ENCODE measurements at places on chromosomes 7 and 10.

DNA sequence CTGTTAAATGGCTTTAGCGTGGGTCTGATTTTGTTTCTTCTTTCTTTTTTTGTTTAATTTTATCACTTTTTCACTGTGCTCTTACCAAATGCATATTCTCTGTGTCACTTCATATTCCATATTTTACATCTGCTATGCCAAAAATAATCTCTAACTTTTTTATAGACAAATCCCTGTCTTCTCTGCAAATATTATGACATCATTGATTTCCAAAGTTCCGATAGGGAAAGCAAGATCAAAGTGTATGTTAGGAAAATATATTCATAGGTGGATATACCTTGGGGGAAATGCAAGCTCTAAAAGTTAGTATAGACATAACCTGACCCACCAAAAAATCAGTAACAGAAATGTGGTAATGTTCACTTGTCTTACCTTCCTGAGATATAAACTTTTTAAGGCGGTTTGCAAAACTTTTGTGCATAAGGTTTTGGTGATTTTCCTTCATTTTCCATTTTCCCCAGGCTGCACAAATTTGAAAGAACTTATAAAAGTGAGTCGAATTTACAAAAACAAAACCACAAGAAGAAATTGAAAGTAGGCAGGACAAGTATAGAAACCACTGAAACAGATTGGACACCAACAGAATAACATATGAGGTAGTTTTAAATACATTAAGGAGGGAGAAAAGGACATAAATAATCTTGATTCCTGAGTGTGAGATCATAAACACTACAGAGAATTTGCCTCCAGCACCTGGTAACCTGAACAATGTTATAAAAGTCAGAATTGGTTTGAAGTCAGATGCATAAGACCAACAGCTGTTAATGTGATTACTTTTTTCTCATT is 63.1 kb upstream of the TFEC start:
- DNase-seq = no peak

GRCh38 chr7:73345951-73346350 is 18.0 kb downstream of the FKBP6 start:
- DNase-seq = no peak

- no peak for DNase-seq
Observed at GRCh38 chr7:5713124-5713912, 68.1 kb downstream of the RNF216 start.

- DNase-seq = peak; percentile 46
Observed at GRCh38 chr10:78763651-78764395, 304.9 kb upstream of the ZMIZ1 start.

DNA sequence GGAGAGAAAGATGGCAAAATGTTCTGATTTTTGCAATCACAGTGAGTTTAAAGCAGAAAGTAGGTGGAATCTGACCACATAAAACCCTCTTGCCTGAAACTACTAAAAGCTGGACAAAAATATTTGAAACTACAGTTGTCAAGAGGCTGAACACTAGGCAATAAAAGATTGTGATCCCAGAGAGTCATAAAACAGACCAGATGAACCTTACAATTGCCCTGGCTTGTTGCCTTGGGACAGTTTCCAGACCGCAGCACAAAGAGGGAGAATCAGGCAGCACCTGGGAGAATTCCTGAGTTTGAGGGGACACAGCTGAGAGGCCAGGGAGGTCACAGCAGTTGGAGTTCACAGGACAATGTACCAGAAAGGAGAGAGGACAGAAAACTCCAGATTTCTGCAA is 107.3 kb upstream of the NANOS1 start:
- no peak for DNase-seq

DNA sequence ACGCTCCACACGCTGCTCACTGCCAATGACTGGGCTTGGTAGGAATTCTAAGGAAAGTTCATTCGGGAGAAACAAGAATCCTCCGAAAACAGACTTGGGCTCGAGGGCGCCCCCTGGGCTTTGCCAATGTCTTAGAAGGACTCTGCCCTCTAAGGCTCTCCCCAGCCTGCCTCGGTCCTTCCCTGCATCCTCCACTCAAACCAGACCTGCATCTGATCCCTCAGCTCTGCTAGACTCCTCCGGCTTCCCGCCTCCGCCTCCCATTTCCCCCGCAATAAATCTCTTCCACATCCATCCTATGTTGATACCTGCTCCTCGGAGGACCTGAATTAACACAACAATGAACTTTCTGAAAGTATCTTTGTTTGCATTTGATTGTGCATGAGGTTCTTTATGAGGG is 177.6 kb downstream of the PLPP4 start:
- DNase-seq = no peak

DNA sequence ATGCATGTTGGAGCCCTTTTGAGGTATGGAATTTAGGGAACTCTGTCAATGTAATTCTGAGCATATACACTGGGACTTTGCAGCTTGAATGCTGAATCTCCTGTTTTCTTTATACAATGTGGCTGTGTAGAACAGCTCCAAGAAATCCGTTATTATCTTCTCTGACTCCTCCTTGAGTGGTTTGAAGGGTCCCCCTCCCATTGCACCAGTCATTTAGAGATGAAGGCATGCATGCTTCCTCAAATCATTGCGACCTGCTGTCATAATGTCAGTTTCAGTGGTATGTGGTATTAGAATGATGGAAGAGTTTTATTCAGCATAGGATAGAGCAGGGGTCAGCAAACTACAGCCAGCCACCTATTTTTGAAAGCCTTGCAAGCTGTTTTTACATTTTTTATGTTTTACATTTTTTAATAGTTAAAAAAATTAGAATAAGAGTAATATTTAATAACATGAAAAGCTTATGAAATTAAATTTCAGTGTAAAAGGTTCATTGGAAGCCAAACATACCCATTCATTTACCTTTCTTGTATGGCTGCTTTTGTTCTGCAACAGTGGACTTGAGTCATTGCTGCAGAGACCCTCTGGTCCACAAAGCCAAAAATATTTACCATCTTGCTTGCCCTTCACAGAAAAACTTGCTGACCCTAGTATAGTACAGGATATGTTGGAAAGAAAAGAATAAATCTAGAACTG is 8.1 kb downstream of the STK17A start:
- no peak for DNase-seq

DNA sequence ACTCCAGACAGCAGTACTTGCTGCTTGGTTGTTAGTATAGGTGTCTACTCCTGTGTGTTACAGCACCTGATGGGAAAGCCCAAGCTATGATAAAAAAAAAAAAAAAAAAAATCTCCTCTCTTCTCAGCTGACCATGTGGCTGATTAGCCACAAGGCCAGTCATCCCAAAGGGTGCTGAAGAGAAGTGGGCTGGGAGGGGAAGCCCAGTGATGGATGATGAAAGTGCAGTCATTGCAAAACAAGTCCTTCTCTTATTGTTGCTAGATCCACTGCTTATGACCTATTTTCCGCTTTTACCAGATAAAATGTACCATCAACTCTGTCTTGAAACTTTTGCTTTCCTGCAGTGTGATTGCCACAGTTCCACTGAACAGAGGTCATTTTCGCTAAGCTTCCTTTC is 1092.5 kb upstream of the C7orf33 start:
- no peak for DNase-seq

DNA sequence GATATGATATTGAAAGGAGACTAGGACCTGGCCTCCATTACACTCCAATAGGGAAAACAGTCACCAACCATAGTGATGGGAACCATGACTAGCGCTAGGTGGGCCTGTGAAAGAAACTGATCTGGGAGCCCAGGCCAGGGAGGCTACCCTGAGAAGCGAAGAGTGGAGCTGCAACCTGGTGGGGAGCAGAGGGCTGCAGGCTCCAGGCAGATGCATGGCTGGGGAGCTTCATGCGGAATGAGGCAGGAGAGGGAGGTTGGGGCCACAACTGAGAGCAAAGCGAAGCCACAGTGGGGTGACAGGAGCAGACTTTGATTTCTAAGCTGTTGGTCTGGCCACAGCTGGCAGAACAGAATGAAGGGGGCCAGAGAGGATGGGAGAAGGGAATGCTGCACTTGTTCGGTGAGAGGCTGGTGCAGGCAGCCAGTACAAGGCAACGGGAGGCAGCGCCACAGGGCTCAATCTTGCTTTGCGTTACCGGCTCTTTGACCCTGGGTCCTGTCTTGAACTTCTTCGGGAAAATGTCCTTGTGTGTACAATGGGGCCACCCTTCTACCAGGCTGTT is 88.4 kb downstream of the TACC2 start:
- no peak for DNase-seq

DNA sequence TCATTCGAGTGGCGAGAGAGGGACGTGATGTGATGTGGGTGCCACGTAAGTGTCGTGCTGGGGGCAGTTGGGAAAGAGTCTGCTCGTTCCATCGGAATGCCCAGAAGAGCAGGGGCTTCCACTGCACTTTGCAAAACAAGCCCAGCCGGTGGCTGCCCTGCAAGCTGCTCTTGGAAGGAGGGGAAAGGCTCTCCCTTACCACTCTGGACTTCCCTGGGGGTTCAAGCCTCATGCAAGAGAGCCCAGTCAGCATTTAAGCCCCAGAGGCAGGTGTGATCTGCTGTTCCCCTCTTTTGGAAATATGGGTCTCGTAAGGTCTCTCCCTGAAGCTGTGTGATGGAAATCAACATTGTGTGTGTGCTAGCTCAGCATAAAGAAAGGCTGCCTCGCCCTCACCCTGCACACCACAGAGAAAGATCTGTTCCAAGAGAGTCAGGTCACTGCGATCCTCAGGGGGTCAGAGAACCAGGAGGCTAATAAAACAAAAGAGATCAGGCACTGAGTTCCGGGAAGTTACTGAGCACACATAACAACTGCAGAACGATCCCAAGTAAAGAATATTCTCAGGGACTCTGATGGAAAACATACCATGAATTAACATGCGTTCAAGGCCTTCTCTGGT is 212.5 kb downstream of the ADAM12 start:
- DNase-seq = no peak

DNA sequence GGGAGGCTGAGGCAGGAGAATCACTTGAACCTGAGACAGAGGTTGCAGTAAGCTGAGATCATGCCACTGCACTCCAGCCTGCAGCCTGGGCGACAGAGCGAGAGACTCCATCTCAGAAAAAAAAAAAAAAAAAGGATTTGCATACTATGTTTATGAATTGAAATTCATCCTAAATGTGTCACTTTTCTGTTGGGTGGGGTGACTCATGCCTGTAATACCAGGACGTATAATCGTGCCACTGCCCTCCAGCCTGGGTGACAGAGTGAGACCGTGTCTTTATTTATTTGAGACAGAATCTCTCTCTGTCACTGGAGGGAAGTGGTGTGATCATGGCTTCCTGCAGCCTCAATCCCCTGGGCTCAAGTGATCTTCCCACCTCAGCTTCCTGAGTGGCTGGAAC is 5.8 kb downstream of the ZNF212 start:
- DNase-seq = no peak

- DNase-seq = no peak
Observed at GRCh38 chr10:14945108-14945507, 8.8 kb downstream of the DCLRE1C start.

- DNase-seq = no peak
Observed at GRCh38 chr7:93026425-93026824, 91.4 kb downstream of the SAMD9 start.

- no peak for DNase-seq
Observed at GRCh38 chr7:13151978-13152377, 464.5 kb downstream of the ARL4A start.

- DNase-seq = no peak
Observed at GRCh38 chr7:53013925-53014324, 21.5 kb upstream of the POM121L12 start.

DNA sequence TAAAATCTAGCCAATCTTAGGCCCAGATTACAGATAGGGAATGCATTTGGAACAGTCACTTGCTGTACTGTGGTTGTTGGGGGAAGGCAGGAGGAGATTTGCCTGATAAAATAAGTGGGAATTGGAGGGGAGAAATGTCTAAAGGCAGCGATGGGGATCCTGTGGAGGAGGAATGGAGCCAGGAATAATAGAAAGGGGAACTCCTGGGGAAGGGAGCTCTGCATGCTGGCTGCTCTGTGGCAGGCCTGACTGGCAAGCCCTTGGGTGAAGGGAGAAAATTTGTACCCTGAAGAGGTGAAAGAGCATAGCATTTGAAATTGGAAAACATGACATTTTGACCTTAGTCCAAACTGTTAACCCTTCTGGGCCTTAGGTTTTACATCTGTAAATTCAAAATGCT is 13.7 kb downstream of the MMP21 start:
- no peak for DNase-seq

- DNase-seq = no peak
Observed at GRCh38 chr10:28879875-28880682, 202.8 kb downstream of the BAMBI start.

DNA sequence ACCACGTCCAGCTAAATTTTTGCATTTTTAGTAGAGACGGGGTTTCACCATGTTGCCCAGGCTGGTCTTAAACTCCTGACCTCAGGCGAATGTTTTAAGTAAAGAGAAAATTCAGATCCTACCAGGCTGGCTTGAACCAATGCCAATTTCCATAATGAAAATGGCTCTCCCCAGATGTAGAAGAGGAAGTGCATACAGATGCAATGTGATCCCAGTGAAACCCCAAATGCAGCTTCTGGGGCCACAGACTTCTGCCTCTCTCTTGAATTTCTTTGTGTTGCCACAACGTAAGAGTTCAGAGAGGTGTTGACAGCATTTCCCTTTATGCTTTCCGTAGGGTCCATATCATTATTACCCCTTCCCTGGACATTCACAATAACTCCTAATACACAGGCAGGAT is 29.6 kb upstream of the GOT1 start:
- DNase-seq = no peak

GRCh38 chr7:84083846-84084245 is 110.7 kb downstream of the SEMA3A start:
- DNase-seq = no peak

- DNase-seq = no peak
Observed at GRCh38 chr10:31739711-31740110, 188.9 kb downstream of the ARHGAP12 start.

DNA sequence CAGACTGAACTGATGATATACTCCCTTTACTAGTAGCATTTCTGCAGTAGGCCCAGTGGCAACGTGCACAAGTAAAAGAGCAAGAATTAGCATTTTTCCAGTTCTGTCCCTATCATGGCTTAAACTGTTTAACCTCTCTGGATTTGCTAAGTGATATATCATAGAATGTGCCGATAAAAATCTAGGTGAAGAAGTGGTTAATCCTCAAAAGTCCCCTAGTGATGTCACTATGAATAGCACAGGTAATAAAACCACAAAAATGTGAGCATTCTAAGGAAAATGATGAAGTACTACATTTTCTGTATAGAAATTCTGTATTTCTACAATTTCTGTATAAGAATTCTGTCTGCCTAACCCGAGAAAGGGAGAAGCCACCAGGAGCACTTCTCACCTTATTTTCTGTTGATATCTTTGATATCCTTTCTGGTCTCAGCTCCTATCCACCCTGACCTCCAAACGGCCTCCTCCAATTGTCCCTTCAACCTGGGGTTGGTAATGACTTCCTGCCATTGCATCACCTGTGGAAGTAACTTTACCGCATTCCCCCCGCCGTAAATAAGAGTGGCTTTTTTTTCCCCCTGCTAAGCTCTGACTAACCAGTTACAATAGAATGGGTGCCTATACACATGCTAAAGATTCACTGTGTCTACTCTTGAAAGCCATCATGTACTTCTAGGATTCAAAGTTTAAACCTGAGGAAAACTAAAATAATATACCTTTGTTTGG is 155.9 kb upstream of the ASAH2 start:
- DNase-seq = no peak

DNA sequence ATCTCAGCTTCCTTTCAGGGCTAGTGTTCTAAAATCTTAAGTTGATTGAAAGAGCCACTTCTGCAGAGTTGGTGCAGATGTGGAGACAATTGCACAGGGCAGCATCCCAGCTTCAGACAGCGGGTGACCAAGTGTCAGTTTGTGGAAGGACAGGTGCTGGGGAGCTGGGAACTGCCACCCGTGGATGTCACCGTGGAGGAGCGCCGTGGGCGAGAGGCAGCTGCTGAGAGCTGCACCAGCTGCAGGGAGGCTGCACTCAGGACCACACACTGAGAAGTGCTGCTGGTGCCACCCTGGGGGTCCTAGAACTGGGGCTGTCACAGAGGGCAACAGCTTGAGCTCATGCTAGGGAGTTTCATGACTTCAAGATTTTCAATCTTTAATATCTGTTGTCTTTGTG is 543.0 kb upstream of the FZD8 start:
- no peak for DNase-seq
